ENCODE measurements at places on chromosomes 5 and 9.

DNA sequence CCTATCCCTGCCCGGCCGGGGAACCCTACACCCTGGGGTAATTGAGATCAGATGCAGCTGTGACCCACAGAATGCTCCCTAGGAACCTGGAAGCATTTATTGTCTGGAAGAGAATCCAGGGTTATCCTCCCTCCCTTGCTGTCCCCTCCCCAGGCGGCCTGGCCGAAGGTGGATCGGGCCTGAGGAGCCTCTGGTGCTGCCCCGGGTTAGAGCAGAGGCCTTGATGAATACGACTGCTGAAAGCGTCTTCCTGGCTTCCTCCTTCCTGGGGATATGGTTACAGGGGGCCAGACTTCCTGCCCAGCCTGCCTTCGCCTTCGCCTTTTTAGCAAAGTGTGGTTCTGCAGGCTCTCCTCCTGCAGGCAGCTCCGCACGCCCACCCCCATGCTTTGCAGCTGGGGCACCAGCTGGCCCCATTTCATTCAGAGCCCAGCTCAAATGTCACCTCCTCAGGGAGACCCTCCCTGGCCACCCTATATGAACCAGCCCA is 22.5 kb upstream of the PTGS1 start:
- DNase-seq: no peak

DNA sequence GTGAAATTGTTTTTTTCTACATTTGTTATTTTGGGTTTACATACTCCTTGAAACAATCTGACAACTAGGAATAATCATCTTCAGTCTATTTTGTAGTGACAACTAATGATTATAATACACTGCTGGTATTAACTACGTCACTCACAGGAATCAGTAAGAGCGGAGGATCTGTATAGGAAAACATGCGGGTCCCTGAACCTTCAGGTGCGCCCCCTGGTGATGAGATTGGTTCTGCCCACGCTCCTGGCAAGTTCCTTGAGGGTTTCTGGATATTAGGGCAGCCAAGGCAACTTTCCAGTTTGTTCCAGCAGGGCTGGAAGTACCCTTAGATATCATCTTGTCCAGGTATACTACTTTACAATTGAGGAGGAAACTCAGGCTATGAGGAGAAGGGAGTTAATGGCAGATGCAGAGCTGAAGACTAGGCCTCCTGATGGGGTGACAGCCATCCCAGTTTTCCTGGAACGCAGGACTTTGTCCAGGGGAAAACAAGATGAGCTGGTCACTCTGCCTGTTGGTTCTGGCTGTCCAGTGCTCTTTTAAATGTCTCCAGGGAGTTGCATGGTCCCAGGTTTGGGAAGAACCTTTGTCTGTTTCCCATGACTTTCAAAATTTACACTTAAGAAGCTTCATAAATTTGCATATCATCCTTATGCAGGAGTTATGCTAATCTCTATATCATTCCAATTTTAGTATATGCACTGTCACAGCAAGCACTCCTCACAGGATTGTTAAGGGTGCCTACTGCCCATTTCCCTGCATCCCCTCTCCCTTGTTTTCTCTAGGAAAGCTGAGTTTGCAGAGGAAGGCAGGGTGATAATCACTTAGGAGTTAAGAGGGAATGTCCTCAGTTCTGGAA is 14.9 kb upstream of the WNT8A start:
- peak; percentile 66 for DNase-seq

DNA sequence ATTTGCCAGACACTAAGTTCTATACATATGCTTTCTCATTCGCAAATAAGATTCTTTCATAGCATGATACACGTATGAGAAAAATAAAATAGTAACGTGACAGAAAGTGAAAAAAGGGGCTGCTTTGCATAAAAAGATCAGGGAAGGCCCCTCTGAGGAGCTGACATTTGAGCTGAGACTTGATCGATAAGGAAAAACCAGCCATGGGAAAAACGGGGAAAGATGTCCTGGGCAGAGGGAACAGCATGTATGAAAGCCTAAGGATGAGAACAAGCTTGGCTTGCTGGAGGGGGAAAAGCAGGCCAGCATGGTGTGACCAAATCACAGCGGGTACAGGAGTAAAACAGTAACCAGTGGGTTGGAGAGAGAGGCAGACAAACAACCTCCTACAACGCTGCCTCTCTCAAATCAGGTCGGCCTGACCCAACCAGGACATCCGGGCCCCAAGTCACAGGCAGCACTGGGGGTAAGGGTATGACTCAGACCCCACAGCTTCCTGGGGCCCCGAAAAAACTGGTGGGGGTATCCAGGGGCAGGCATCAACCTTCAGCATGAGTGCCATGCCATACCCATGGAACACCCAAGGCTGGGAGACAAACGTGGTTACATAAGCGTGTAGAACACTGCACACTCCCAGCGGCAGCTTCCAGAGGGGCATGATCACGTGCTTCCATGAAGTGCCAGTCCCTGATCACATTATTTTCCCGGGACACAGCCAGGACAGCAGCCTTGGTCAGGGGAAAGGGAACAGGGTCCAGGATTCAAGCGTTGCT is 2.2 kb downstream of the TNIP1 start:
- DNase-seq: peak; percentile 69

DNA sequence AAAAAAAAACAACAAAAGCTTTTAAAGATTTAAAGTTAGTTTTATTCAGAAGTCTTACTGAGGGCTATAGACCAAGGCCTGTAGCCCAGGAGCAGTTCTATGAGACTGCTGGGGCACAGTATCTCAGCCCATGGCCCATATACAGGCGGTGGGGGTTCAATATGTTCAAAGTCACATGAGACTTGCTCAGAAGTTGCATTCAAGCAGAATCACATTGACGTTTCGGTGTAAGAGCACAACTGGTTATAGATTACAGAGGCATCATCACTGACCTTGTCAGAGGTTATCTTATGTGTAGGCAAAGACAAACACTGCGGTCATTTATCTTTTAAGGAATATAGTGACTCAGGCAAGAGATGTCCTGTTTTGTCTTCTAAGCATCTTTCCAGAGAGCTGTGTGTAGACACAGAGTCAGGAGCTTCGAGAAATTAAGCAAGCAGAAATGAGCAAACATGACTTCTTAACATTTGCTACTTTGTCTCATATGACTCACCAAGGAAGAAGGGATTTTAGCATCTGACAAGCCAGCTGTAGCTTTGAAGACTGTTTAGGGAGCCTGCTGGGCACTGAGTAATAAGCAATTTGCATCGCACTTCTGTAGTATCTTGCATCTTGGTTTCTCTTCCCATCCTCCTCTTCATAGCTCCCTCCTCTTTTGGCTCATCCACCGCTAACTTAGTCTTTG is 12.9 kb upstream of the F2RL1 start:
- DNase-seq: no peak

DNA sequence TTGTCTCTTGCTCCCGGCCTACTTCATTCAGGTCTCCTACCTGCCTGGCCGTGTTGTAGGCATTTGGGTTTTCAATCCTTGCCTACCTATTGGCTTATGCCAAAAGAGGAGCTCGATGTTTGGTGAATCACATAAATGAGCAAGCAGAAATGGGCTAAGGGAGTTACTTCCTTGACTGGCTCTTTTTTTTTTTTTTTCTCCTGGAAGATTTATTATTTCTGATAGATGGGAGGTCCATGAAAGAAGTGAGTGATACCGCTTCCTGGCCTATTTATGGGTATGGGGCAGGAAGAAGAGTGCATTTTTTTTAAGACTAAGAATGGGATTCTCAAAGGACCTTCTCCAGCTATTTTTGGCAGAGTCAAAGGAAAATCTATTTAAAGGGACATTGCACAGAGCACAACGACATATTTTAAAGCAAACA is 294.1 kb downstream of the ARHGAP26 start:
- no peak for DNase-seq

- no peak for DNase-seq
Measured at GRCh38 chr9:36194326-36195000, 3.7 kb downstream of the CLTA start.

- no peak for DNase-seq
Measured at GRCh38 chr5:17816944-17817343, 182.7 kb downstream of the TAF11L14 start.

DNA sequence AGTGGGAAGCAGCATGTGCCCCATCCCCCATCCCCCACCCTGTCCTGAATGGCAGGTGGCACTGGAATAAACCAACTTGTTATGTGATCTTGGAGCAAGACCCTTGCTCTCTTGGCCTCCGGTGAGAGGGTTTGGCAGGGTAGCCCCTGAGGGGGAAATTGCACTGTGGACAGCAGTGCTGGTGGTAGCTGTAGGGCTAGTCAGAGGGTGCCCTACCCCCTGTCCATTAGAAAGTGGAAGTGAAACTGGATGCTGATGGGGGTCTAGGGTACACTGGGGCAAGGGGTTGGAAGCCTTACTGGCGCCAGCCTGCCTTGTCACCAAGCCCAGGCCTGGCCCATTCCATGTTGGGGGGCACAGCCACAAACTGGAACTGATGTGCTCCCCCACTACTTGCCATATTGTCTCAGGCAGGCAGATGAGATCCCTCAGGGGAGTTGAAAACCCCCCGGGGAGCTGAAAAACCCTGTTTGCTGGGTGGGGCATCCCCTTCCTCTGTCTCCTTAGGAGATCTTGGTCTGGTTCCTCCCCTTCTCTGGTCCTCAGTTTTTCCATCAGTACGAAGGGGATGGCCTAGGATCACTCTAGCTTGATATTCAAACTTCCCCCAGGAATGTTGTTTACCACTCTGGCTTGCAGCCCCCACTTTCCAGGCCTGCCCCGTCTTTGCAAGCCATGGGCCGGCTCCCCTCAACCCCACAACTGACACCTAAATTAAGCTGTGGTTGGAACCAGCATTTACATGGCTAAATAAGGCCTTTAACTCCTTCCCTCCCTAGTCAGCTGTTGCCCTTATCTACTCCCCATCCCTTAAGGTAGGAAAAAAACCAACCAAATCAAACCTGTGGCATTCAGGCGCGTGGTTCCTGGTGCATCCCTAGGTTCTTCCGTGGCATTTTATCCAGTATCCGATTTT is 14.4 kb upstream of the SYNPO start:
- no peak for DNase-seq

DNA sequence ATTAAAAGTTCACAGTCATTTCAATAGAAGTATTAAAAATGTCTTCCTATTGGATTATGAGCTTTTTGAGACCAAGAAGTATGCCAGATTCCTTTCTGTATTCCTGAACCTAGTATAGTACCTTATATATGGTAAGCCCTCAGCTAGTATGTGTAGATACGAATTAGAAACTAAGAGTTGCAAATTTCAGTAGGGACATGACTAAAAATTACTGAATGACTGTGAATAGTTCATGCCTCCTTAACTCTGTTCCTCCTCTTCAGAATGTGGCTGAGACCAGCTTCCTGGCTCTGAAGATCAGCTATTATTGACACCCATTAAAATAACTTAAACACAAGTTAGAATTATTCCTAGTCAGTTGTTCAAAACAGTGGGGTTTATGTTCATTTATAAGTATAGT is 19.7 kb downstream of the KDM3B start:
- no peak for DNase-seq

DNA sequence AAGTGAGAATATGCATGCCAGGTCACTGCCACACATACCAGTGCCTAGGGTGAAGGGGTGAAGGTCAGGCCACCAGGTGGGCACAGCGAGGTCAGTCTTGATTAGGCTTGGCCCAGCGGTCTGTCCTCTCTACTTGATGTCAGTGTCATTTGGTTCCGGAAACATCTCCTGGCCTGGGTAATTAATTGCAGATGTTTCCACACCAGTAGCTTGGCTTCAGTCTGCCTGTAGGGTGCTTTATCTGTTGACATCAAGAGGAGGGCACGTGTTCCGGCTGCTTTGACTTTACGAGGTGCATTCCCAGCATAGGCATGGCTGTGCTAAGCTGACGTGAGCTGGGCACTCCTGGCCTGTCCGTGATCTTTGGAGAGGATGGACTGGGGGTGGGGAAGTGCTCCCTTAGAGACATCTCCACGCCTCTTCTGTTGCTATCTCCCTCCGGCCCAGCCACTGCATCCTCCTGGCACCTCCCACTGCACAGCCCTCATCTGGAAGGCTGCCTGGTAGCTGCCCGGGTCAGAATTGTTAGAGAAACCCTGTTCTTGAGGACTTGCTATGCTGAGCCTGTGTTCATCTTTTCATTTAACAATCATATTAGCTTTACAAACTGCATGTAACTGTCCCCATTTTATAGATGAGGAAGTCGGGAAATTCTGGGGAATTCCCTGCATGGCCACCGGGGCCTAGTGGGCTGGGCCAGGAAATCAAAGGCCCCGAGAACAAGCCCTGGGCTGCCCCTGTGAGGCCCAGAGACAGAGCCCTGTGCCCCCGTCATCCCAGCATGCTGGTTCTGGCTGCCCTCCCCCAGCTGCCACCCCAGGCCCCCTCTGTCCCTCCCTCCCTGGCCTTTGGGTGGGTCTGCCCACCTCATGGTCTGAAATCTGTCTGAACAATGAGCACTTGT is 29.1 kb downstream of the JADE2 start:
- peak; percentile 36 for DNase-seq

DNA sequence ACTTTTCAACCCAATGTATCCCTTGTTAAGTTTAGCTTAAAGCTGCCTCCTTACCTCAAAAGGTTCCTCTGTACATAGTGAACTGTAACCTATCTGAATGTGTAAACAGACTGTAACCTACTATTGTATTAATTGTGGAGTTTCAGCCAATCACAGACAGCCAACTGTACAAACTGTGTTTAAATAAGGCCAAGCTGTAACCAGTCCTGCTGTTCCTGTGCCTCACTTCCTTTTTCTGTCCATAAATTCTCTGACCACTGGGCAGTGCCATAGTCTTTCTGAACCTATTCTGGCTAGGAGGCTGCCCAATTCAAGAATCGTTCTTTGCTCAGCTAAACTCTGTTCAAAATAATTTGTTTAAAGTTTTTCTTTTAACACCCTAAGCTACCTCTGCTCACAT is 74.7 kb upstream of the DAPK1 start:
- no peak for DNase-seq

DNA sequence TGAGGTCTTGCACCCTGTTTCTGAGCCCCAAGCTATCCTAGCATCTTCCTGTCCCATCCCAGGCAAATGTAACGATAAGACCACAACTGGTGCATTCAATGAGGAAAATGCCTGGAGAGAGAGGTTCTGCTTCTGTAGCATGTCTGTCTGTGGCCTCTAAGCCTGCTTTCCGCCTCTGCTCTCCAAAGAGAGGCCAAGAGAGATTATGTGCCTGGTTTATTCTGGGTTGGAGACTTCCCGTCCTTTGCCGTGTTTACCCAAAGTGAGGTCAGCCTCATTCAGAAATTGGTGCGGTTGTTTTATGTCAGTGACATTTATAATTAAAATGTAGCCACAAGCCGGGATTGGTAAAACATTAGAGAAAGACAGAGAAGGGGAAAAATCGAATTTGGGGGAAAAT is 77.8 kb downstream of the FGF1 start:
- no peak for DNase-seq

GRCh38 chr9:21996858-21997257 is 2.3 kb downstream of the CDKN2B-AS1 start:
- no peak for DNase-seq

GRCh38 chr9:105881654-105882349 is 187.5 kb downstream of the TMEM38B start:
- DNase-seq: peak; percentile 29

GRCh38 chr9:93635186-93636107 is 59.1 kb downstream of the PHF2 start:
- DNase-seq: no peak

DNA sequence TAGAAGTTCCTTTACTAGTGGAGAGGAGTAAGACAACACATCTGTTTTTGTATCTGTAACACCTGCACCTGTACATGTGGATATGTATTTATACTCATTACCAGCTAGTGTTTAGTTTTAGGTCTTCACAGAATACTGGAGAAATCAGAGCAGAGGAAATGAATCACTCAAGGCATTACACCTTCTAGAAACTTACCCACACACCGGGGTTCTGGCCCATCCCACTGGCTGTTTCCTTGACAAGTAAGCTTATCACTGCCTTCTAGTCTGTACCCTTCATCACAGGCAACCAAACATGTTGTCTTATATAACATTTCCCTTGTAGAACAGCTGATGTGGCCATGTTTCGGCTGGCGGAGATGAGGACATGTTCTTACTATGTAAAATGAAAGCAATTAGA is 76.7 kb downstream of the SVEP1 start:
- DNase-seq: no peak
